ENCODE measurements at places on chromosomes 1 and 21.

DNA sequence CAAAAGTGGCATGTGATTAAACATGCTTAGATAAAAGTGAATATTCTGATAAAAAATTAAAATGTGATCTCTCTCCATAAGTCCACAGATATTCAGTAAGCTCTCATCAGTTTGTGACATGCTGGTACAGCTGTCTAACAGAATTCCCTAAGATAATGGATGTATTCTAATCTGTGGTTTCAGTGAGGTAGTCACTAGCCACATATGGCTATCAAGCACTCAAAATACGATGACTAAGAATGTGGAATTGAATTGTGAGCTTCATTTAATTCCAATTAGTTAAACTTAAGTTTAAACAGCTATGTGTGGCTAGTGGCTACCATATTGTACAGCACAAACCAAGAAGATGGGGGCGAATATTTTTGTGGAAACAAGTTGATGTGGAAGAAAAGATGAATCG, 4.1 kb upstream of the REG4 start:
- no peak for DNase-seq

- DNase-seq, result no peak
These were observed 92.3 kb upstream of the NBPF6 start for GRCh38 chr1:108357802-108358201.

DNA sequence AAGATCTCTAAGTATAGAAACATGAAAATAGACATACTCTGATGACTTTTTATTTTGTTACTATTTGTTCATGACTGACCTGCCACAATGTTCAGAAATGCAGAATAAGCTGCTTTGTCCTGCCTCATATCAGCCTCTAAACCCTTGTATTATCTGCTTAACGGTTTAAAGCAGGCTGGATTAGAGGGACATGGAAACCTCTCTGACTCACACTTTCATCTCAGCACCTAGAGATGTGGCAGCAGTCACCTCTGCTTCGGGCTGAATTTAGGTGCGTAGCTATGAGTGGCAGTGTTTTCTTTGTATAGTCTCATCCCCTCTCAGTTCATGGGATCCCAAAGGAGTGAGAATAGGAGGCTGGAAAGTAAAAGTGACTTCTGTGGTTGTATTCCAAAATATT, 255.4 kb downstream of the RGS7 start:
- no peak for DNase-seq

DNA sequence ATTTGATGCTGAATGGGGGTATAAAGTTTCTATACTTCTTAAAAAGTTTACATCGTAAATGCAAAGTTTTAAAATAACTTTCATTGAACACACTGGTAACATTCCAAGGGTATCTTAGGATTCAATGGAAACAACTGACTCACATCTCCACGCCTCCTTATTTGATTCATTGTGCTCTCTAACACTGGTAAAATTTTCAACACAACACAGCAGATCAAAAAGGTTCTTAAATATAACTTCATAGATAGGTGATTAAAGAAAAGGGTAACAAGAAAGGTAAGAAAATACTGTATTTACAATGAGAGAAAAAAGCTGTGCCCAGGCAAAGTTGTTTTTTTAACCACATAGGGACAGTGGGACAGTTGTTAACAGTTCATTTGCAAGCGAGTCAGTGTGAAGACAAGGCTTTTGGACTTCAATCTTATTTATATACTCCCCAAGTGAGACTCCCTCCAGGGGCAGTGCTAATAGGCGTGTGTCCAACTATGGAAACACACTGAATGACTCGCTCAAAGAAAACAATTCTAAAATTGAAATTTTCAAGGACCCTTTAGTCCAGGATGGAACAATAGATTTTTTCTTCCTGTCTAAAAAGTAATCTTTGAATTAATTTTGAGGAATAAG, 140.5 kb downstream of the TIAM1 start:
- no peak for DNase-seq

DNA sequence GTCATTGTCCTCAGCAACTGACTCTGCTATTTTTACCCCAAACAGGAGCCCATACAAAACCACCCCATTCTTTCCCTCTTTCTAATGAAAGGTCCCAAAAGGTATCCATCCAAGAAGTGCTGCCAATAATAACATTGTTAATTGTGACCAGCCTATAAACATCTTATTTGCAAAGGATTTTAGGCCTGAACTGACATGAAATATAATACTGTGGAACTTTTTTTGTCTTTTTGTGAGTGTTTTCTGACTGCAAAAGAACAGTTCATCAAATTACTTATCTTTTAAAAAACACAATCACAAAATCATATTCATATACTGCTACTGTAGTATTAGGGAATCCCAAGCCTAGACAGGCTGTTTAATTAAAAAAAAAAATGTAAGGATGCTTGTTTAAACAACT, 3.4 kb downstream of the PIGM start:
- no peak for DNase-seq

DNA sequence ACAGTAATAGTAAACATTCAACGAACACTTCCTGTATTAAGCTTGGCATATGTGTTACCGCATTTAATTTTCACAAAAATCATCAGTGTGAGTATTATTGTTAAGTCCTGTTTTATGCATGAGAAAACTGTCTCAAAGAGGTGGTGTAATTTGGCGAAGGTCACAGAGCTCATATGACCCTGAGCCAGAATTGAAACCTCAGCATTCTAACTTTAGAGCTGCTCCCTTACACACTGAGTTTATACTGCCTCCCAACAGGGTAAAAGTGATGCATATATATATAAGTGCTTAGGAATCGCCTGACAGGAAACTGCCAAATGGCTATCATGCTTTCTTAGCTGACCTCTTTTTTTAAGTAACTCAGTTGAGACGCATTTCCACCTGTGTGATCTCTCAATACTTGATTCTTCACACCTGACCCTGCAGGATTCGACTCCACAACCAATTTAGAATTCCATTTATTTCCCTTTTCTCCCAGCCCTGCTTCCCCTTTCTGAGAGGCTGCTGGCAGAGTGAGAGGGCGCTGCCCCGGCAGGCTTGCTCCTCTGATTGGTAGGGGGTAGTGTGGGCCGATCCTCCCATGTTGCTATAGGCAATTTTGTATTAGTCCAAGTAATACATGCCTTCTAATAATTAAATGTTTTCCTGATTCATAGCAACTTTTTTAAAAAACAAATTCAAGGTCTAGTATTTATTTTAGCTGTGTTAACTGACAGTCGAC, 40.5 kb downstream of the ZBTB40 start:
- no peak for DNase-seq

GRCh38 chr1:115239148-115239422, 99.0 kb downstream of the NGF start:
- DNase-seq, result no peak

Measured in NCI-H1105 treated with DMSO at 0.1 percent for 48 hours (cell line).